Activated CD4-positive, alpha-beta T cell treated with anti-CD3 and anti-CD28 coated beads, Interleukin-2, amount 10 ng/mL, durations not matched to agents 7 days and 5 days (primary cell): ENCODE measurements at places on chromosomes 4 and X. TPM values are rescaled to one million over a fixed set of nuclear protein-coding genes. Genes with fewer than 3 reads are reported as not detected.

The COX18 gene
- 12.9 TPM for total RNA-seq

The PNPLA4 gene
- total RNA-seq, result 6.1 TPM

The PNMA3 gene
- 1.9 TPM for total RNA-seq

DNA sequence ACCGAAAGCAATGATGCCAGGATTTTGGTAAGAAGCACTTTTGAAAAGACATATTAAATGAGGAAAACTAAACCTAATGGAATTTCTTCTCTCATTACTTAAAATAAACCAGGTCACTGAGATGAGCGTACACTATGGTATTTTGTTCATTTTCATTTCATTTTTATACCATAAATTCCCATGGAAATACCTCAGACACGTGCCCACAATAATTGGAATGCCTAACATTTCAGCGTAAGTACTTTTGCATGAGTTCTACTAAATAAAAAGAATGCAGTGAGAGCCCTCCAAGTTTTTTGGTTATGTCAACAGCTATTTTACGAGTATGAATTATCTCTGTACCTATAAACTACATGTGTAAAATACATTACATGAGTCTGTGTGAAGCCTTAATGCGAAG is 3.2 kb downstream of the CAMK2D start:
- H3K4me1 ChIP-seq, result peaks cover 46% of the 10 kb centered on the region
- H3K4me3 ChIP-seq, result peak overlapping the region; percentile 99
- peaks cover 34% of the 10 kb centered on the region for H3K36me3 ChIP-seq
- DNase-seq, result no peak
- H3K27me3 ChIP-seq, result no peaks in the 10 kb centered on the region

The NXF2B gene
- not detected for total RNA-seq

- no peaks in the 10 kb centered on the region for H3K4me1 ChIP-seq
- no peaks in the 10 kb centered on the region for H3K27me3 ChIP-seq
- H3K27ac ChIP-seq, result no peak overlapping the region
- H3K36me3 ChIP-seq, result no peaks in the 10 kb centered on the region
Observed at GRCh38 chrX:69028761-69029120, 136.5 kb downstream of the PJA1 start.

GRCh38 chr4:17065821-17066220 is 167.4 kb upstream of the LDB2 start:
- H3K27ac ChIP-seq, result no peak overlapping the region
- no peaks in the 10 kb centered on the region for H3K27me3 ChIP-seq

DNA sequence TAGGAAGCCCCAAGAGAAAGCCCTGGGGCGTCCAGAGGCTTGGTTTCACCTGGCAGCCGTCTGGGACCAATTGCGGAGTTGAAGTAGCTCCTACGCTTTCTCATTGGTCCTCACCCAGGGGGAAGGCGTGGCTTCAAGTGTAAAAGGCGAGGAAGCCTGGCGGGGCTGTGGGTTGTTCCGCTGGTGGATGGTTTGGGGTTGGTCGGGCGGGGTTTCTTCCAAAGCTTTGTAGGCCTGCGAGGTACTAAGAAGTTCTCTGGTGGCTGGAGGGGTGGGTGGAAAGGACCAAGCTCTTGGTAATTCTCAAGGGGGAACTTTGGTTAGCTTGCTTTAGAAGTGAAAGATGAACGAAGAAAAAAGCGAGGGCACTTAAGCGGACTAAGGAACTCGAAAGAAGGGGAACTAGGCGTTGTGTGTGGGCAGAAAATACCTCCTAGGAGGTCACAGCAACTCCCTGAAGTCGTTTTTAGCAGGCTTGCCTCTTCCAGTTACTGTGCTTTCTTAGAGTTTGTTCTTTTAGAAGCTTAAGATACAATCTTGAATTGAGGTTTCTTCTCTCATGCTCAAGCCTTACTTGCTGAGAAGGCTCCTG is 36.6 kb downstream of the CCNG2 start:
- peaks cover 5% of the 10 kb centered on the region for H3K27me3 ChIP-seq
- H3K27ac ChIP-seq, result peak overlapping the region; percentile 86
- H3K4me3 ChIP-seq, result peak overlapping the region; percentile 49
- H3K4me1 ChIP-seq, result peaks cover 16% of the 10 kb centered on the region

DNA sequence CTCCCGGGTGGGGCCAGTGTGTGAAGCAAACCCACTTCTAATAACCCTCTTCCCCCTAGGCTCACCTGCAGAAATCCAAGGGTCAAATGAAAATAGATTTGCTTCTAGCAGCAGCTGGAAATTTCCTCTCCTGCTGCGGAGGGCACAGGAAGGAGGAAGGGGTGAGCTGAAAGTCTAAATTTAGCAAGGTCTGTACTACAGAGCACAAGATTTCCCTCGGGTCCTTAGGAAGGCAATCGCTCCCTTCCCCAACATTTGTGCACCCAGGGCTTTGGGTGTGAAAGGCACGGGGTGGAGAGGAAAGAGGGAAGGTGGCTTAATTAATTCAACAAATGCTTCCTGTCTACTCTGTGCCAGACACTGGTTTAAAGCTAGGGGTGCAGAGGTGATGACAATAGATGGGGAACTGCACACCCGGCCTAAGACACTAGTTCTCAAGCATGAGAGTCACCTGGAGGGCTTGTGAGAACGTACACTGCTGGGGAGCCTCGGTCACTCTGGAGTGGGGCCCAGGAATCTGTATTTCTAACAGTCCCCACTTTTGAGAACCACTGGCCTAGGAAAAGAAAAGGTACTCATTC is 204.4 kb downstream of the NSUN7 start:
- H3K36me3 ChIP-seq, result no peaks in the 10 kb centered on the region
- no peak overlapping the region for H3K27ac ChIP-seq
- DNase-seq, result no peak

The LAP3 gene
- 149 TPM for total RNA-seq

GRCh38 chr4:57156242-57156990 is 46.2 kb upstream of the IGFBP7 start:
- no peaks in the 10 kb centered on the region for H3K4me1 ChIP-seq
- H3K36me3 ChIP-seq, result no peaks in the 10 kb centered on the region
- no peak overlapping the region for H3K27ac ChIP-seq
- peaks cover 4% of the 10 kb centered on the region for H3K27me3 ChIP-seq
- no peak overlapping the region for H3K4me3 ChIP-seq

The PAGE4 gene
- not detected for total RNA-seq

The ARX gene
- total RNA-seq, result not detected

DNA sequence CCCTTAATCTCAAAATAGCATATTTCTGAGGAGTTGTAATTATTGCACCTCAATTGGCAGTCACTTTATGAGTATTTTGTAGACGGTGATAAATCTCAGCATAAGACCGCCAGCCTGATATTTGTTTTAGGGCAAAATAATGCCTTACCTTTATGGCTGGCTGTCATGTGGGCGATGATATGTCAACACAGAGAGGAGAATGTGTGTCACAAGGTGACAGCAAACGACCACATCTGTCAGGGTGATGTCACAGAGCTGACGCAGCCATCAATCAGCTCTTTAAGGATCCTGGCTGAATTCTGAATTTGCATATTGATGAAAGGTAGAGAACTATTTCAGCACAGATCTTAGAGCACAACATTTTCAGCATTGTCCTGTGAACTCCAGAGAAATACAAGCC is 209.7 kb downstream of the CEP135 start:
- H3K27ac ChIP-seq, result no peak overlapping the region
- H3K4me3 ChIP-seq, result no peak overlapping the region
- no peaks in the 10 kb centered on the region for H3K4me1 ChIP-seq
- H3K27me3 ChIP-seq, result no peaks in the 10 kb centered on the region

- H3K4me1 ChIP-seq, result peaks cover 37% of the 10 kb centered on the region
- peaks cover 4% of the 10 kb centered on the region for H3K36me3 ChIP-seq
- no peak overlapping the region for H3K4me3 ChIP-seq
- DNase-seq, result no peak
- H3K27ac ChIP-seq, result no peak overlapping the region
Observed at GRCh38 chr4:112173593-112174558, 28.6 kb downstream of the FAM241A start.

GRCh38 chr4:138392751-138393308 is 150.7 kb upstream of the SLC7A11 start:
- DNase-seq, result no peak
- H3K4me3 ChIP-seq, result no peak overlapping the region
- no peak overlapping the region for H3K27ac ChIP-seq
- H3K36me3 ChIP-seq, result no peaks in the 10 kb centered on the region

DNA sequence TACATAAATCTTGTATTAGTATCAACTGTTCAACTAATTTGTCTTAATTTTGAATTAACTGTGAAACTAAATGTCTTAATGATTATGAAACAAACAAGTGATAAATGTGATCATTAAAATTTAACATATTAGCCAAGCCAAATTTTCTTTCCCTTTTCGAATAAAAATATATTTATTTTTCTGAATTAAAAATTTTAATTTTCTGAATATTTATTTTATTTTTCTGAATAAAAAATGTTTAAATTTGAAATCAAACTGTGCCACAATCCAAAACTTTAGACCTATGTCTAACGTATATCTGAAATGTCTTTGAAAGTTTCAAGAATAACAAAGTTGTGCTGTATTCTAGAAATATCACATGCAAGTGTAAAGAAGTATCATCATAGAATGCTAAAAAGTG is 4.7 kb downstream of the GABRA2 start:
- peaks cover 4% of the 10 kb centered on the region for H3K4me1 ChIP-seq
- no peak overlapping the region for H3K4me3 ChIP-seq
- peaks cover 17% of the 10 kb centered on the region for H3K27me3 ChIP-seq

DNA sequence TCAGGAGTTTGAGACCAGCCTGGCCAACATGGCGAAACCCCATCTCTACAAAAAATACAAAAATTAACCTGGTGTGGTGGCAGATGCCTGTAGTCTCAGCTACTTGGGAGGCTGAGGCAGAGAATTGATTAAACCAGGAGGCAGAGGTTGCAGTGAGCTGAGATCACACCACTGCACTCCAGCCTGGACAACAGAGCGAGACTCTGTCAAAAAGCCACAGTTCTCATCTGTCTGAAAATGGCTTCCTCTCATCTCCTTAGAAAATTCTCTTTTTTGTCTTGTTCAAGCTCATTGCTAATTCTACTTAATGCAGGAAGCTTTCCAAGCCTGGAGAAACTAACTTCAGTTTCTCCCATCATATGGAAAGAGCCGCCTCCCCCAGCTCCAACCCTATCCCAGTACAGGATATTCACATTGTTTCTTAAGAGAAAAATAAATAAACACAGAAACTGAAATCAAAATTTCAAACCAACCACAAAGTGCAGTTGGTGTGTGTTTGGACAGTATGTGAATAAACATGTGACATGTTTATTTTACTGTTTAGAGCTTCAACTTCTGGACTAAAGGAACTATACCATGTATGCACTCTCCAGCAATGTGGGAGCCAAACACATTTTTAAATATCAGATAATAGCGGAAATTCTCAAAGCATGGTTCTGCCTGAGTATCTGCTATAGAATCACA is 55.0 kb upstream of the GAB1 start:
- no peak for DNase-seq
- H3K4me1 ChIP-seq, result no peaks in the 10 kb centered on the region
- H3K27ac ChIP-seq, result no peak overlapping the region
- H3K4me3 ChIP-seq, result no peak overlapping the region
- H3K36me3 ChIP-seq, result no peaks in the 10 kb centered on the region

DNA sequence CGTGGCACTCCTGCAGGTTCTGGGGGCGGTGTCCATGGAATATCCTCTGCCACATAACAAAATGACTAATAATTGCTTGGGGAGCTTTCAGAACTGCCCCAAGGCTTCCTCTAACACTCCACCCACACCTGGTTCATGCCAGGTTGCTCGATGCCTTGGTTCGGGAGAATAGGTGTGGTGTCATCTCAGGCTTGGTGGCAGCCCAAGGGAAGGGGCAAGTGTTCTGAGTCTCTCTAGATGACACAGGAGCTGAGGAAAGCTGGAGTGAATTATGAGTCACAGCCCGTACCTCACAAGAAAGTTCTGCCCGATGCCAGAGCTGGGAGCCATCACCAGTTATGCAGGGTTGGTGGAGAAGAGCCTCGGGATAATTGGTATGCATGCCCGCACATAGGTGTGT is 14.7 kb downstream of the FTSJ1 start:
- no peak for DNase-seq
- no peak overlapping the region for H3K4me3 ChIP-seq

The MTMR8 gene
- 4.9 TPM for total RNA-seq
